HS-27A (cell line): ENCODE measurements at places on chromosomes 1 and 21.

DNA sequence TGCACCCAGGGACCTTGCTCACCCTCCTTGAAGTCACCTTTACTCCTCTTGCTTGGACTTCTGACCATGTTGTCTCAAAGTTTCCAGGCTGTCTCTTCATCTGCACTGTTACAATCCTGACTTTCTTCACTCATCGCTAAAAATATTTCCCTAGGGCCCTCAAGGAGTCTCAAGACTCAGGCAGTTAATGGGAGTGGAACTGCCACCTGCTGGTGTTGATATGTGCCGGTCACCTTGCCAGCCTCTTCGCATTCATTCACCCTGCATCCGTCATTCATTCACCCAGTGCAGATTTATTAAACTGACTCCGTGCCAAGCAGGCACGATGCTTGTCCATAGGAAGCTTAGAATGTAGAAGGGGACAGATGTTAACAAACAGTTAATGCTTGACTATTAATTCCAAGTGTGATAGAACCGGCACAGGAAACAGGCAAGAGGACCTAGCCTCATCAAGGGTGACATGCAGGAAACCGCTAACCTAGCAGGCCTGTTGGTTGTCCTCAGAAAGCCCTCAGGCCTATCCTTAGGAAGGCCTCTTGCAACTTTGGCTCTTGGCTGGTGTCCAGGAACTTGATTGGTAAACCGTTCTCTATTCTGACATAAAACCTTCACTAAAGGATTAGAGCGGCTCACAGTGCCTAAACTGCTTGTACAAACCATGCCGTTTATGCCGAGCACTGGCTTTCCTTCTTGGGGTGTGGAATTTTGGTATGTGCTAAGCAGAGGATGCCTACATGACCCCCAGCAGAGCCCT lies 342.2 kb downstream of the CAMTA1 start:
- no peak for DNase-seq

DNA sequence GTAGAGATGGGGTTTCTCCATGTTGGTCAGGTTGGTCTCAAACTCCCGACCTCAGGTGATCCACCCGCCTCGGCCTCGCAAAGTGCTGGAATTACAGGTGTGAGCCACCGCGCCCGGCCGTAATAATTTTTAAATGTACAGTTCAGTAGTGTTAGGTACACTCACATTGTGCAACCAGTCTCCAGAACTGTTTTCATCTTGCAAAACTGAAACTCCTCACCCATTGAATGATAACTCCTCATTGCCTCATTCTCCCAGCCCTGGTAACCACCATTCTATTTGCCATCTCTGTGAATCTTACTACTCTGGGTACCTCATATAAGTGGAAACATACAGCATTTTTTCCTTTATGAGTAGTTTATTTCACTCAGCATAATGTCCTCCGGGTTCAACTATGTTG lies 3.4 kb downstream of the NLRP3 start:
- DNase-seq = no peak

DNA sequence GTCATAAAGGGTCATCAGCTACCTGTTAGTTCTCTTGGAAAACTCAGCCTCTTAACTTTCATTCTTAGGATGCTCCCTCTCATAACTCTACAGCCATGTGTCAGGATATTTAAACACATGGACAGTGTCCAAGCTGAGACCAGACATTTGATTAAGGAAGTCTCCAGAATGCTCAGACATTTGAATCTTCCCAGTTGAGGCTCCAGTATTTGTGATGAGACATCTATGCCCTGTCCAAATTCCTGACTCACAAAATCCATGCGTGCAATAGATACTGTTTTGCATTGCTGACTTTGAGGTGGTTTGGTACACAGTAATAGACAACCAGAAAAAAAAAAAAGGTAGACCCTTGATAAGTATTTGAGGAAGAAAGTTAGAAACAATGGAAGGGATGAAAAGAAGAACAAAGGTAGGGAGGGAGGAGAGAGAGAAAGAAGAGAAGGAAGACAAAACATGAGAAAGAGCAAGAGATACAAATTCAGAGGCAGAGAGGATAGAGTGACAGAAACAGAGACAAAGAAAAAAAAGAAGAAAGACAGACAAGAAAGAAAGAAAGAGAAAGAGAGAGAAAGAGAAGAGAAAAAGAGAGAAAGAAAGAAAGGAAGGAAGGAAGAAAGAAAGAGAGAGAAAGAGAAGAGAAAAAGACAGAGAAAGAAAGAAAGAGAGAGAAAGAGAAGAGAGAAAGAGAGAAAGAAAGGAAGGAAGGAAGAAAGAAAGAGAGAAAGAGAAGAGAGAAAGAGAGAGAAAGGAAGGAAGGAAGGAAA lies 275.5 kb upstream of the PRMT6 start:
- DNase-seq = no peak

DNA sequence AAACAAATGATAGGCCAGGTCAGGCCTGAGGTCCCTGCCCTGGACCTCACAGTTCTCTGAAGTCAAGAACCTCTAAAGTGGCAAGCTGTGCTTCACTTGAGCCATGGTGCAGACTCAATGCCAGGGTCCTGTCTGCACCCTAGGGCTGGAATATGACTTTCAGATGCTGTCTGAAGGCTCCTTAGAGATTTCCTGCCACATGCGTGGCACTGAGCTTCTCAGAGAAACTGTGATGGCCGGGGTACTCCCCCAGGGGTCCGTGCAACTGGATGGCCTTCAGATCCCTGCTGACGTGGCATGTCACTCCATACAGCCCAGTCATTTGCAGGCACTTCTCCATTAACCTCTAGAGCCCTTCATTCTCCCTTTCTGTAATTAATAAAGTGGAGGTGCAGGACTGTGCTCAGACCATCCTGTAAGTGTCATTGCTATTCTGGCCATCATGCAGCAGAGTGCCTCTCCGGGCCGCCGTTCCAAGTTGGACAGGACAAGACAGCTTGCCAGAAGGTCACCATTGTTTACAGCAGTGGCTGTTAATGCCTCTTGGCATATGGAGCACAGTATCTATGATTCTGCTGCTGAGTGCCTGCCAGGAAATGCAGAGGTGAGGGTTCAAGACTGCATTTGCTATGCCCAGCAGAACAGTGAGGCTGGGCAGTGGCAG lies 205.1 kb upstream of the COA6 start:
- DNase-seq = no peak
